ENCODE measurements at places on chromosomes 6 and 20.

GRCh38 chr6:55729665-55730064, 145.7 kb downstream of the BMP5 start:
- DNase-seq, result no peak

DNA sequence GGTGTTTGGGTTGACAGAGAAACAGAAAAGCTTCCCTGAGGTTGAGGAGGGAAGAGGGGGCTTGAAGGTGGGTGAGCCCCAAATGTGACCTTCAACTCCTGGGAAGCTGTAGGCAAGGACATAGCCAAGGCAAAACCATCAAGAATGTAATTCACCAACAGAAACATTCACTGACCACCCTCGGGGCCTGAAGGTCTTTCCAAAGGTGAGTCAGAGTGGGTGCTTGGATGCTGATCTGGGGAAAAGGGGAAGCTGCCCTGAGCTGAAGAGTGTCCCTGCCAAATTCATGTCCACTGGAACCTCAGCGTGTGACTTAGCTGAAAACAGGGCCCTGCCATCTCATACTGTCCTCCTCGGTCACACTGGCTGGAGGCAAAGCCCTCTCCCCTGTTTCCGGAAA, 234.2 kb upstream of the SULF2 start:
- no peak for DNase-seq

DNA sequence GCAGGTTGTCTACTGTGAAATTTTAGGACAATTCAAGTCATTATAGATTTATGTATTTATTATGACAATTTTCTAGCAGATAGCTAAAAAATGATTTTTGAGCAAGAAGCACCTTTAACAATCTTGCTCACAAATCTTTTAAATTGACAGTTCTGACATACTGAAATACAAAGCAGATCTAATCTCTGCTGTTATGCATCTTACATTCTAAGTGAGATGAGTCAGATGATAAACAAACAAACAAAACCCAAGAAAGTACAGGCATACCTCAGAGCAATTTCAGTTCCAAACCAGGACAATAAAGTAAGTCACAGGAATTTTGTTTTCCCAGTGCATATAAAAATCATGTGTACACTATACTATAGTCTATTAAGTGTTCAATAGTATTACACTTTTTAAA, 430.7 kb upstream of the PTCHD4 start:
- DNase-seq, result no peak

- DNase-seq, result no peak
Measured at GRCh38 chr20:18657575-18657974, 69.7 kb downstream of the DTD1 start.

DNA sequence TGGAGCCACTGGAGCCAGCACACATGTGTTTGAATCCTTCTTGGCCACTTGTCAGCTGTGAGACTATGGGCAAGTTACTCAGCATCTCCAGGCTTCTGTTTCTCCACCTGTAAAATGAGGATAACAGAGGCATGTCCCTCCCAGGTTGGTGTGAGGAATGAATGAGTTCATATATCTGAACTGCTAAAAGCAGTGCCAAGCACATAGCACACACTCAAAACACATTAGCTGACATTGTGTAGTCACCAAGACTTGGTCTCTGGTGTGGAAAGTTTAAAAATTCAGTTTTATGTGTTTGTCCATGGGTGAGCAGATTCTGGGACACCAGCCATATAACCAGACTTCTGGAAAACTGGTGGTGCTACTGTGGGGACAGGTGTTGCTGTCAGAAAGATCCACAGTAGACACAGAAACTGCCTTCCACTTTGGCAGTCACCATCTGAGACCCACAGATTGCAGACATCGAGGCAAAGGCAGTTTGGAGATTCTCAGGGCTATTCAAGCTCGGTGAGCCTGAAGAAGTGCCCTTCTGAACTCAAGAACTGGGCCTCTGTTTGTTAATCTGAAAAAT, 115.8 kb downstream of the MRPL14 start:
- no peak for DNase-seq

DNA sequence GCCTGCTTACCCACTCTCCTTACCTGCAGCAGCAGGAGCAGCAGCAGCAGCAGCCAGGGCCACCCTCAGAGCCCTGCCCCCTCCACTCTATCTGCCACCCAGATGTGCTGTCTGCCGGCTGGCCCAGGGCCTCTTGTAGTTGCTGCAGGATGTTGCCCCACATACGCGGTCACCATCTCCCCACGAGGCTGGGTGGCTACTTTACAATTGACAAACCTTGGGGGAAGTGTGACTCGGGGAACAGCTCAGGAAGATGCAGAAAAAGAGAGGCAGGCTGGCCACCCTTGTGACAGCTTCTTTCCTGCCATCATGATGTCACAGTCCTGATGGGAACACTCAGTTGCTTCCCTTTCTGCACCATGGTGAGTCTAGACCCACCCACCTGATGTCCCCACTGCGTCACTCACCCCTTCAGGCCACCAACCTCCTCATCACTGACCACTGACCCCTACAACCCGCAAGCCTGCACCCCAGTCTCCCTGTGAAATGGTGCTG, 14.5 kb downstream of the TREM1 start:
- DNase-seq, result no peak

DNA sequence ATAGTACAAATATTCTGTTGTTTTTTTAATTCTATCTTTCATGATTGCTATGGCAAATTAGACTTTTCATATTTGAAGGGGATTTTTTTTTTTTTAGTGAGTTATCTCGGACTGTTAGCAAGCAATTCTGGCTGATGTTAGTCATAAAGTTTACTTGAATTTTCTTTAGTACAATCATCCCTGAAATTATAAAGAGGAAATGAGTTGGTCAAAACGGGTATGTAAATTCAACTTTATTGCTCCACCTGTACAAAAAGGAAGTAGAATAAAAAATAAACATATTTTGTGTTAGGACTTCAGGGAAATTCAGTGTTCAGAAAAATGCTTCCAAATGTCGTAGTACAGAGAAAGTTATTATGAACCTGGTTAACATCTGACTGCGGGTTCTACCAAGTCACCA, 40.3 kb downstream of the PPP1R14C start:
- DNase-seq, result no peak

DNA sequence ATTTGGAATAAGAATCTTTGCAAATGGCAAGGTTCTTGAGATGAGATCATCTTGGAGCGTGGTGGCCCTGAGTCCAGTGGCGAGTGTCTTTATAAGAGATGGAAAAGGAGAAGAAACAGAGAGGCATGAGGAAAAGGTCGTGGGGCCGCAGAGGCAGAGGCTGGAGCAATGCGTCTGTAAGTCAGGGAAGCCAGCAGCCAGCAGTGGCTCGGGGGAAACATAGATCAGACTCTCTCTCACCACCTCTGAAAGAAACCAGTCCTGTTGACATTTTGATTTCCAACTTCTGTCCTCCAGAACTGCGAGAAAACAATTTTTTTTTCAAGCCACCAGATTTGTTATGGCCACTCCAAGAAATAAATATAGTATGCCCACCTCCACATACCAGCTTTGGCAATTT, 226.6 kb downstream of the TFAP2C start:
- DNase-seq, result no peak

- no peak for DNase-seq
Measured at GRCh38 chr6:119454714-119455113, 105.2 kb upstream of the MAN1A1 start.

DNA sequence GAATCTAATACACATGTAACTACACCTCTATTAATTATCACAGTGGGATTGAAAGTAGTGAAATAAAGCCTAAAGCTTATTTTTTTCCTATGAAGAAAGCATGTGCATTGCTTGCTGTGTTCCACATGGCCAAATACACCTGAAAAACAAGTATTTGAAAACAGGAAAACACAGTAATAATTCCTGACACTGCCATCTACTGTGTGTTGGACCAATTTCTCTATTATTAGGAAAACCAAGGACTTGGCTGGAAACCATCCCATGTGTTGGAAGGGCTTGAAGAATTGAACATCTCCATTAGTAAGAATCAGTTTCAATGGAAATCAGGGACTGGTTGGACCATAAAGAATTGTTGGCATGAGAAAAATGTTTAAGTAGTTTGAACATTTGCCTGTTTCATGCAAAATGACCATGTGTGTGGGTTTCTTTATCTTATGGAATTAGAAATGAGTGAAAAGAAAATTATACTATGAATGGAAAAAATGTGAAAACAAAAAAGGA, 124.1 kb downstream of the PHF3 start:
- DNase-seq, result no peak

DNA sequence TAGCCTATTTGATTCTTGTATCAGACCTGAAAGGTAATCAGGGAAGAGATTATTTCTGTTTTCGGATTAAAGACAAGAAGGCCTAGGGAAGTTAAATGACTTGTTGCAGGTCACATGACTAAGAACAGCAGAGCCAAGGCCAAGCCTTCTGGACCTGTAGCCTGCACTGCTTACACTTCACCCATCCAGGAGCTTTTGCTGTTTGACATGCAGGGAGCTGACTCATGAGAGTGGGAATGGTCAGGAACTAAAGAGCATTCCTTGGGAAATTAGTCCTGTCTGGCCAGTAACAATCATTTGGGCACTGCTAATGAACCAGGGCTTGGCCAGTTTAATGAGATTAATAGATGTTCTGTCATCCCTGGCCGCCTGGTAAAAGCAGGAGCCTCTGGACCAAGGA, 46.8 kb downstream of the EIF2S2 start:
- DNase-seq, result no peak

- no peak for DNase-seq
Measured at GRCh38 chr6:82589509-82590206, 226.0 kb downstream of the TPBG start.

GRCh38 chr20:16653266-16653665, 76.6 kb upstream of the SNRPB2 start:
- DNase-seq, result no peak

- no peak for DNase-seq
Measured at GRCh38 chr6:85348643-85349042, 101.2 kb upstream of the NT5E start.

- DNase-seq, result no peak
Measured at GRCh38 chr6:28953039-28953584, 29.3 kb upstream of the TRIM27 start.

- DNase-seq, result no peak
Measured at GRCh38 chr6:131368198-131368911, 204.7 kb upstream of the ARG1 start.

GRCh38 chr6:82182756-82183155, 64.8 kb downstream of the IBTK start:
- no peak for DNase-seq

DNA sequence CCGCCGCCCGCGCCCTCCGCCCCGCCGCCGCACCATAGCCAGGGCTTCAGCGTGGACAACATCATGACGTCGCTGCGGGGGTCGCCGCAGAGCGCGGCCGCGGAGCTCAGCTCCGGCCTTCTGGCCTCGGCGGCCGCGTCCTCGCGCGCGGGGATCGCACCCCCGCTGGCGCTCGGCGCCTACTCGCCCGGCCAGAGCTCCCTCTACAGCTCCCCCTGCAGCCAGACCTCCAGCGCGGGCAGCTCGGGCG, 1.5 kb downstream of the FOXC1 start:
- no peak for DNase-seq

DNA sequence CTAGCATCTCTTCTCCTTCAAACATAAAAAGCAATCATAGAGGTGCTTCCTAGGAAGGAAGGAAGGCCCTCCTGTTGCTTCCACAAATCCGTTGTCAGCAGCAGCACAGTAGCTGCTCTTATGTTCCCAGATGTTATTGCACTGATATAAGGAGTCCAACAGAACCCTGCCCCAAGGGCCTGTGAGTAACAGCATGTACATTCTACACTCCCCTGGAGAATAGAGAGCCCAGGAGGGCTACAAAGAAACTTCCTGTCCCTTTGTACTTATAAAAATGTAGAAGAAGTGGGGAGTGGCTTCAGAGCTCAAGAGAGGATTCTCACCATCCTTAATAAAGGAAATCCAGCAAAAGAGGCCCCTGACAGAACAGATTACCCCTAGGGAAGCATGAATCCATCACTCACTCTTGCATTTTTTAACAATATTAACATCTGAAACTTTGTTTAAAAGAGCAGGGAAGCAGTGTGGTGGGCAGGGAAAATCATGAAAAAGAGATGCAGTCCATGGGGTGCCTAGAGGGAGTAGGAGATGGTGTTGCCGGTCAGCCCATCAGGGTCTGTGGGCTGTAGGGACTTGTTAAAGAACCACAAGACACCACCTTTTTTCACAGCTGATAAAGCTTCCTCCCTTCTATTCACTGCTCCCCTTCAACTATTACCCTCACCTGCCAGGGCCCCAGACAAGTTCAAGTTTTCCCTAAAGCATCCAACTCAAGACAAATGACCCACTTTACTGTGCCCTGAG, 104.5 kb upstream of the ADGRF1 start:
- no peak for DNase-seq

- no peak for DNase-seq
Measured at GRCh38 chr6:71123051-71123450, 165.6 kb upstream of the OGFRL1 start.

- no peak for DNase-seq
Measured at GRCh38 chr6:144423167-144423566, 138.0 kb downstream of the UTRN start.

DNA sequence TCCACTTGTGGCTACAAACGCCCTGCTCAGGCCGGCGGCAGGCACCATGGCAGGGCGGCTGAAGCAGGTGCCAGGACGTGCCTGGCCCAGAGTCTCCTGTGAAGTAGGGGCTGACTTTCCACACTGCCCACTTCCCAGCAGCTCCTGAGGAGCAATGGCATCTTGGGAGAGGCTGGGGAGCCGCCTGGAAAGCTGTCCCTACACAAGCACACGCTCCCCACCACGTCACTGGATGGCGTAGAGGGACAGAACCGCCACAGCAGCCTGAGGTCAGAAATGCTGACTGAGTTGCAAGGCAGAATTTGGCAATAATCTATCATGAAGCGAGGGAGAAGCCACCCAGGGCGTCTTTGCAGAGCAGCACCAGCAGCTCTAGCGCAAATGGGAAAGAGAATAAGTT, 86.3 kb downstream of the NINL start:
- no peak for DNase-seq

DNA sequence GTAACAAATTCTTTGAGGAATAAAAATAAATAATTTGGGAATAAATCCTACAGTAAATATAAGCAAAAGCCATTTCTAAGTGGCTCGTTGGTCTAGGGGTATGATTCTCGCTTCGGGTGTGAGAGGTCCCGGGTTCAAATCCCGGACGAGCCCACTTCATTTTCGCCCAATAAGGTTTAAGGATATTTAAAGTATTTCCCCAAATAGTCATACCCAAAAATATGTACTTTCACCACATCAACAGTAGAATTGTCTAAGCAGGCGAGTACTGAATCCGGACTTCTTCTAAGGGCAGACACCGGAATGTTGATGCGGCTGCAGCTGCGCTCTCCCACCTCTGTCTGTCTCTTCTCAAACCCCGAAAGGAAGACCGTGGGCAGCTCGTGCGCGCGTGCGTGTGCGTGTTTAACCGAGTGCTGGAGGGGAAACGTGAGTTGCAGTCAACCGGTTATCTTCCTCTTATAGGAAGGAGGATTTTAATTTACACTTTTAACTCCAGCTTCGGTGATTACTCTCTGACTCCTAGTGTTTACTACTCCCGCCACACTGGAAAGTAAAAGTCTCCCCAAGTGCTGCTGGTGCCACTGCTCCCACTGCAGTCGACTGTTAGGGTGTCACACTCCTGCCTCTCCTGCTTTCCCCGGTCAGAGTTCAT, 155.7 kb upstream of the PRSS16 start:
- no peak for DNase-seq

GRCh38 chr6:137907170-137907569, 40.1 kb downstream of the TNFAIP3 start:
- DNase-seq, result no peak
